Thoracic aorta endothelial cell (primary cell): ENCODE measurements at places on chromosomes 2 and 18. TPM values are rescaled to one million over a fixed set of nuclear protein-coding genes. Genes with fewer than 3 reads are reported as not detected.

Gene ITGB6
- total RNA-seq, result 0.07 and 0.13 TPM in 2 replicates

Gene FLACC1
- total RNA-seq, result 0.93 and 2.3 TPM in 2 replicates

Gene GPR35
- 0.13 and 0.14 TPM in 2 replicates for total RNA-seq

Gene RNU2-63P
- under 0.01 and 106 TPM in 2 replicates for total RNA-seq

Gene PDCL3
- 20.7 and 27.9 TPM in 2 replicates for total RNA-seq

Gene ACADL
- total RNA-seq, result not detected in 2 replicates

Gene OR6B2
- total RNA-seq, result not detected in 2 replicates

Gene GULP1
- 27.7 and 32.2 TPM in 2 replicates for total RNA-seq

Gene CLEC4F
- total RNA-seq, result not detected in 2 replicates
